Small intestine (tissue), 16 donors: ENCODE measurements at places on chromosomes 1 and 21. TPM values are rescaled to one million over a fixed set of nuclear protein-coding genes. Genes with fewer than 3 reads are reported as not detected.
A peak's percentile ranks its signal among the peaks of the same experiment; 100 is the strongest.

Gene KCNT2
- polyA plus RNA-seq, result 0.27 TPM

Gene TEX38
- polyA plus RNA-seq, result not detected

Gene KRTAP19-1
- polyA plus RNA-seq, result not detected

Gene KCNH1
- polyA plus RNA-seq, result 0.42 TPM

GRCh38 chr1:201916649-201917249 lies 28.1 kb downstream of the SHISA4 start:
- peaks cover 2% of the 10 kb centered on the region for H3K27me3 ChIP-seq
- peak; percentile 35 for DNase-seq
- H3K4me1 ChIP-seq, result no peaks in the 10 kb centered on the region

GRCh38 chr1:234879147-234880080 lies 249.2 kb downstream of the TOMM20 start:
- H3K27me3 ChIP-seq, result no peaks in the 10 kb centered on the region
- peak overlapping the region; percentile 37 for H3K27ac ChIP-seq
- peaks cover 39% of the 10 kb centered on the region for H3K4me1 ChIP-seq
- H3K36me3 ChIP-seq, result no peaks in the 10 kb centered on the region
- peak; percentile 74 for DNase-seq

DNA sequence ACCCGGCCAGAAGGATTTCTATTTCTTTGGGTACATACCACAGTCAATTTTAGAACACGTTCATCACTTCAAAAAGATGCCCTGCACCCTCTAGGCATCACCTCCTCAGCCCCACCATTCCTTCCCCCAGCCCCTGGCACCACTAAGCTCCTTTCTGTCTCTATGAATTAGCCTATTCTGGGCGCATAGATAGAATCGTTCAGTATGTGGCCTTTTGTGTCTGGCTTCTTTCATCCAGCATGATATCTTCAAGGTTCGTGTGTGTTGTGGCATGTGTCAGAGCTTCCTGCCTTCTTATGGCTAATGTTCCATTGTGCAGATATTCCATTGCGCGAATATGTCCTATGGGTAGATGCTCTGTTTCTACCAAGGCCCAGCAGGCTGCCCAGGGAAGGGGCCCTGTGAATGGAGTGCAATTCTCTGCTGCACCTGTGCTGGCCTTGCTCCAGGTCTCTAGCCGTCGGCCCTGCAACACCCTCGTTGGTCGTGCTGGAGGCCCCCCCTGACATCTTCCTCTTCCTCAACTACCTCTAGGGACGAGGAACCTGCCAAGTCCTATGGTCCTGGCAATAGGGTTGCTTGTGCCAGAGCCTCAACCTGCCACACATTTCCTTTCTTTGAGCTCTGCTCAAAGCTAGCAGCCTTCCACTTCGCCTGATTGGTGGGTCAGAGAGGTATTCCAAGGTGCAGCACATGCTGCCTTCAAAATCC lies 113.5 kb downstream of the RIPK4 start:
- H3K27ac ChIP-seq, result no peak overlapping the region
- no peaks in the 10 kb centered on the region for H3K4me1 ChIP-seq
- H3K36me3 ChIP-seq, result no peaks in the 10 kb centered on the region
- no peak for DNase-seq

GRCh38 chr1:33082575-33083108 lies 1.7 kb downstream of the AZIN2 start:
- DNase-seq, result no peak
- H3K27me3 ChIP-seq, result no peaks in the 10 kb centered on the region
- H3K4me1 ChIP-seq, result no peaks in the 10 kb centered on the region
- H3K36me3 ChIP-seq, result no peaks in the 10 kb centered on the region

DNA sequence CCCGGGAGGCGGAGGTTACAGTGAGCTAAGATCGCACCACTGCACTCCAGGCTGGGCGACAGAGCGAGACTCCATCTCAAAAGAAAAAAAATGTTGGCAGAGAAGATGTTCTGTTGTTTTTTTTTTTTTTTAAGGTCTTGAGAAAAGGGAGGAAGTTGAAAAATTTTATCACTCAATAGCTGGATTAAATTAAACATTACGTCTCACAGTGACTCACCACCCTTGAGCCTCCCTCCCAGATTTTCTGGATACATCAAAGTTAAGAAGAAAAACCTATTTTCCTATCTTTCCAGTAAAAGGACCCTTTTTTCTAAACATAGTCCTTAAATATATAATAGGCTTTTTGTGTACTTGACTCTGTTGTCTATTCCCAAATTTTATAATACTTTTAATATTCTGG lies 35.5 kb downstream of the IFNAR1 start:
- H3K27me3 ChIP-seq, result no peaks in the 10 kb centered on the region
- DNase-seq, result no peak
- H3K4me1 ChIP-seq, result no peaks in the 10 kb centered on the region
- H3K4me3 ChIP-seq, result no peak overlapping the region
- H3K27ac ChIP-seq, result no peak overlapping the region
- peaks cover 4% of the 10 kb centered on the region for H3K36me3 ChIP-seq

DNA sequence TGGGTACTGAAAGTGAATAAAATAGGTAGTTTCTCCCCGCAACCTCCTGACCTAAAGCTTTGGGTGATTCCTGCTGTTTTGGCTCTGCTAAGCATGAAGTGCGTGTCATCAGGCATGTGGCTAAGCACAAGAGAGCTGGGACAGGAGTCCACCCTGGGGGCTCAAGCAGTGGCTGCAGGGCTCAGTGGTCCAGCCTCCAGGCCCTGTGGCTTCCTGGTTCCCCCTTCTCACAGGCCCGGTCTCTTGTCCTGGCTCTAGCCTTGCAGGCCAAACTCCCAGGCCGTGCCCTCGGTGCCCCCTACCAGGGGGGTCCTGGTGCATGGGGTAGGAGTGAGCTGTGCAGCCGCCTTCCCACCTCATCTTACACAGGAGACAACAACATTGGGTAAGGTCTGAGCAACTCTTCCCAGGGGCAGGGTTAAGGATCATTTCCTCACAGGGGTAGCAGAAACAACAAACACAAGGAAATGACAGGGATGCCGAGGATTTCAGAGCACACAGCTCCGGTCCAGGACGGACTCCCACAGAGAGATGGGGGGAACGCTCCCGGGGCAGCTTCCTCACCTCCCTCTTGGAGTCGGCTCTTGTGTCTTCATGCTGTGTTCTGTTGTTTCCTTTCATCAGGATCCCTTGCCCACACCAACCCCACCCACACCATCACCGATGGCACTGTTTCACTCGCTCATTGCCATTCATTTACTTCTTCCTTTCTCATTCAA lies 19.8 kb upstream of the SLC2A1 start:
- no peaks in the 10 kb centered on the region for H3K36me3 ChIP-seq
- H3K4me1 ChIP-seq, result peaks cover 6% of the 10 kb centered on the region
- no peaks in the 10 kb centered on the region for H3K27me3 ChIP-seq
- H3K27ac ChIP-seq, result no peak overlapping the region
- no peak overlapping the region for H3K4me3 ChIP-seq
- no peak for DNase-seq

DNA sequence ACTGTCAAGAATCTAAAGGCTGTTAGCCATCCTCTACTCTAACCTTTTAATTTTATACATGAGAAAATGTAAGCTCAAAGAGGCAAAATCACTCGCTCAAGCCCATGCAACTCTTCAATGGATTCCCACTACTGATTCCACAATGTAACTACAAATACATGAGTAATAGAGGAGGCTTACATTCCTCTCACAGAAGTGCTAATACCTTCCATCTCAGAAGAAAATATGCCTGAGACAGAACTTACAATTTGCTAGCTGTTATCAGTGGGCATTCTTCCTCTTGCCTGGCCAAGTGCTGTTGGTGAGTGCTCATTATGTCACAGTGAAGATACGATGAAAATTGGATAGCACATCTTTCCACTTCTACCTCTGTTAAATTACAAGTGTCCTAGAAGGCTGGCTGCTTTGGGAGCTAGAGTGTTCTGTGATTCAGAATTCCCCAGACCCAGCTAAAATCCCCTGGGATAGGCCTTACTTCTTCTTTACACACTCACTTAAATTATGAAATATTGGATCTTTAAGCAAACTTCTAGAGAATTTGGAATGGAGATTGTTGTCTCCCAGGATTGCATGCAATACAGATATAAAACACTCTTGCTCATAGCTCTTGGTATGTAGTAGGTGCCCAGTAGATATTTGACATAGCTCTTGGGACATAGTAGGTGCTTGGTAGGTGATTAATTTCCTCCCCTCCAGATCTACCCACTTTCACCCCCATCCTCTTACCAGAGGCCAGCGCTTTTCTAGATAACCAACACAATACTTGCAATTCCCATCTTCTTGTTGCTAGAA lies 24.1 kb downstream of the BCL9 start:
- H3K36me3 ChIP-seq, result no peaks in the 10 kb centered on the region
- H3K4me3 ChIP-seq, result no peak overlapping the region
- no peaks in the 10 kb centered on the region for H3K4me1 ChIP-seq

GRCh38 chr1:3053366-3053980 lies 15.5 kb upstream of the PRDM16 start:
- no peaks in the 10 kb centered on the region for H3K36me3 ChIP-seq
- no peak overlapping the region for H3K4me3 ChIP-seq
- no peaks in the 10 kb centered on the region for H3K27me3 ChIP-seq
- DNase-seq, result no peak
- no peaks in the 10 kb centered on the region for H3K4me1 ChIP-seq

DNA sequence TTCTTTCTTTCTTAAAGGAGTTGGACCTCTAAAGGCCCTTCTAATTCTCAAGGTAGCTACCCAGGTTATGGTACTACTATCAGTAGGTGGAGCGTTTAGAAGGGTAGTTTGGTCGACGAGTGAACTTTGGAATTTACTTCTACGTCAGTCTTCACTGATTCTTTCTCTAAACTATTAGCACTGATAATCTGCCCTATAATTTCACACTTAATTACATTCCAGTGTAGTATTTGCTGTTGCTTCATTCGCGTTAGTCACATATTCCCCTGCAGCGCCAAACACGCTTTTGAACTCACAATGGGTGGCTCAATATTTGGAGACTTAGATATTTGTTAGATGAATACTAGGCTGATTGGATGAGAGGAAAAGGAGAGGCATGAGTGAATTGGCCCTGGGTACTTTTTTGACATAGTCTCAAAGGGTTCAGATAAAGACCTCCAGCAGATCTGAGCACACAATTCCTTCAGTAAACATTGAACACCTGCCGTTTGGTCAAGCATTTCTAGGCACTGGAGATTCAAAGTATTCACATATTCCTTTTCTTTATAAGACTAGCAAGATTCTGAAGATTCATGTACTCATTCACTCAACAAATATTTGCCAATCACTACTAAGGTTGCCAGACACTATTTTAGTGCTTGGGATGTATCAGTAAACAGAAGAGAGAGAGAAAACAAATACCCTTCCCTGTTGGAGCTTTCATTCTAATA lies 929 bp upstream of the FOXJ3 start:
- DNase-seq, result peak; percentile 95
- H3K27me3 ChIP-seq, result no peaks in the 10 kb centered on the region
- peak overlapping the region; percentile 97 for H3K4me3 ChIP-seq
- H3K36me3 ChIP-seq, result no peaks in the 10 kb centered on the region
- H3K4me1 ChIP-seq, result peaks cover 30% of the 10 kb centered on the region

- no peaks in the 10 kb centered on the region for H3K4me1 ChIP-seq
- H3K4me3 ChIP-seq, result no peak overlapping the region
- H3K27me3 ChIP-seq, result no peaks in the 10 kb centered on the region
- H3K36me3 ChIP-seq, result no peaks in the 10 kb centered on the region
Measured at GRCh38 chr1:97337250-97338030, 583.4 kb downstream of the DPYD start.

- no peak overlapping the region for H3K4me3 ChIP-seq
- H3K4me1 ChIP-seq, result peaks cover 3% of the 10 kb centered on the region
- H3K36me3 ChIP-seq, result no peaks in the 10 kb centered on the region
- DNase-seq, result peak; percentile 88
Measured at GRCh38 chr1:83818916-83819315, 180.0 kb downstream of the TTLL7 start.
